ENCODE measurements at places on chromosomes 3 and 15.

DNA sequence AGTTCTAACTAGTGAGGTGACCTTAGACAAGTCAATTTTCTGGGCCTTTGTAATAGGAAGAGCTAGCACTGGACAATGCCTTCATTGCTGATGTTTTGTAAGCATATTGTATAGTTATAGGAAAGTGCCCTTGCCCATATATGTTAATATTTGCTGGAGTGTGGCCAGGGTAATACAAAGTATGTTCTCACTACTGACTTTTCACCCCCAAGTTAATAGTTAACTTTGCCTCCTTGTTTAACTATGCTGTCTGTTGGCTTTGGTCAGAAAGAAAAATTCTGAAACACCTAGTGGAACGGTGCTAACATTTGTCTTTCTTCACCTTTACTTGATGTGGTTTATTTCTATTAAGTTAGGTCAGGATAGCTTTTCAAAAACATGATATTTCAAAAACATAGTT, 287.4 kb upstream of the CTNNB1 start:
- no peak for DNase-seq

GRCh38 chr3:27686642-27687041, 35.5 kb downstream of the EOMES start:
- peak; percentile 40 for DNase-seq

DNA sequence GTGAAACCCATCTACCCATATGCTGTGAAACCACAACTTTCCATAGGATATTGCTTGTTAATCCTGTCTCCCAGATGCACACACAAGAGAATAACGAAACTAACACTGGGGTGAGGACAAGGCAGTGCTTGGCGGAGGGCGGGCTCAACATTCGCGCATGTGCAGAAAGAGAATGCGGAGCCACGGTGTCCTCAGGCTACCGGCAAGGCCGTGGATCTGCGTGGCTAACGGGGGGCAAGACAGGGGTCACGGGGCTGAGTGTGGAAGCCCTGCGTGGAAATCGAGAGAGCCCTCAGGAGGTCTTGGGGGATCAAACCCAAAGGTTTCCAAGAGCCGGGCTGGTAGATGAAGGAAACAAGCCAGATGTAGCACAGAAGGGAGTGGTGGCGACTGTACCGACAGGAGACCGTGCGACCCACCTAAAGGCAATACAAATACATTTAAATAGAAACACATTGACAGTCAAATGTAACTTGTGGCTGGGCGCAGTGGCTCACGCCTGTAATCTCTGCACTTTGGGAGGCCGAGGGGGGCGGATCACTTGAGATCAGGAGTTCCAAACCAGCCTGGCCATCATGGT, 48.5 kb upstream of the TRA2B start:
- DNase-seq, result peak; percentile 45

- DNase-seq, result no peak
Observed at GRCh38 chr15:74613953-74614743, 1.5 kb upstream of the CLK3 start.

- DNase-seq, result no peak
Observed at GRCh38 chr3:10757821-10758130, 58.3 kb upstream of the SLC6A11 start.
